Smooth muscle cell of the brain vasculature (primary cell): ENCODE measurements at places on chromosomes 7 and 10.

DNA sequence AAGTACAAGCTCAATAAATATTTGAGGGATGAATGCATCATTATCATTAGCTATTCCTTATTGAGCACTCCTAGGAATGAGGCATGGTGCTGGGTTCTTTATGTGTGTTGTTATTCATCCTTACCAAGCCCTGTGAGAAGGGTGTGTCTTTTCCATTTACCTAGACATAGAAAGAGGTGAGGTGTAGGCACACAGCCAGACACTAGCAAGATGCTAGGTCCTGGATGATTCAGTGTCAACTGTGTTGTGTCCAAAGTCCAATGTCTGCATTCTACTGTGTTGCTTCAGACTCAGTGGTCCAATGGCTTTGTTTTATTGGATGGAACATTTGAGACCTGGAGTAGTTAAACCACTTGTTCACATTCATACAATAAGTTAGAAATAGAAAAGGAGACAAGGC, 605.5 kb downstream of the LRMDA start:
- DNase-seq: no peak

DNA sequence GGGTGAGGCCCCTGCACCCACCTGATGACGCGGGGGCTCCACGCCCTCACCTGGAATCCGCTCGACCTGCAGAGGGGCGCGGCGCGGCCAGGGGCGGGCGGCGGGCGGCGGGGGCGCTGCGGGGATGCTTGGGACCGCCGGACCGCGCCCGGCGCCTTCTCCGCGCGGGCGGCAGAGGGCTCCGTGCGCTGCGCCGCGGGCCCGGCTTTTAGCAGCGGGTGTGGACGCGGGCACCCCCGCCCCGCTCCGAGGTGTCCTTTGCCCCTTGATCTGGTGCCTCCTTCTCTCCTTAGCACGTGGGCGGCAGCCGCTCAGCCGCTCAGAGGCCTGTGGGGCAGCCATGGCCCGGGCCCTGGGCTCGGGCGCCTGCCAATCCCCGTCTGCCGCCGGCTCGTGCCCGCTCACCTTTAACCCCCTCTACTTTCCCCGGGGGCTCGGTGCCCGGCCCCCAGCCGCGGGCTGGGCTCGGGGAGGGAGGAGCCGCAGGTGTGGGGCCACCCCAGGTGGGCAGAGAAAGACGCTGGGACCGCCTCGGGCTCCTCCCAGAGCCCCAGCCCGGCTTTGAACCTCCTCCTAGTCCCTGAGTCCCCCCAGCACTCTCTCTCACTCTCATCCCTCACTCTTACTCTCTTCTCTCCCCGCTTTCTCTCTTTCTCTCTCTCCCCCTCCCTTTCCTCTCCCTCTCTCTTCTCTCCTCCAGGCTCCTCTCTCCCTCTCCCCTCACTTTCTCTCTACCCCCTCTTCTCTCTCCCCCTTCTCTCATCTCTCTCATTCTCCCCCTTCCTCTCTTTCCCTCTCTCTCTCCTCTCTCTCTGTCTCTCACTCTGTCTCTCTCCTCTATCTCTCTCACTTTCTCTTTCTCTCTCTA, 19.7 kb upstream of the VPS37D start:
- DNase-seq: no peak

DNA sequence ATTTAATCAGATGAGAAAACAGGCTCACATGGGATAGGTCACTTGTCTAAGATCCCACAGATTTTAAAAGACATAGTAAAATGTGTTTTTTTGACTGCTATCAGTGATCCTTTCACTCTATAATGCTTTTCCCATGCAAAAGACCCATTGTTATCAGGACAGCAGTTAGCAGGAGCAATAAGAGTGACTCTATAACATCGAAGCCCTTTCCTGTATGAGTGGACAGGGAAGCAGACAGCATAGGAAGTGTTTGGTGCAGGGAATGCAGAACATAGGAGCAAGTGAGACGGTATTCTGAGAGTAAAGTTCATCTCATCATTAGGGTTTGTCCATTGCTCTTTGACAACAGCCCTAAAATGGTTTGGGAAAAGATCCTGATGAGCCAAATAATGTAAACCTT, 68.5 kb downstream of the SLC25A13 start:
- no peak for DNase-seq

DNA sequence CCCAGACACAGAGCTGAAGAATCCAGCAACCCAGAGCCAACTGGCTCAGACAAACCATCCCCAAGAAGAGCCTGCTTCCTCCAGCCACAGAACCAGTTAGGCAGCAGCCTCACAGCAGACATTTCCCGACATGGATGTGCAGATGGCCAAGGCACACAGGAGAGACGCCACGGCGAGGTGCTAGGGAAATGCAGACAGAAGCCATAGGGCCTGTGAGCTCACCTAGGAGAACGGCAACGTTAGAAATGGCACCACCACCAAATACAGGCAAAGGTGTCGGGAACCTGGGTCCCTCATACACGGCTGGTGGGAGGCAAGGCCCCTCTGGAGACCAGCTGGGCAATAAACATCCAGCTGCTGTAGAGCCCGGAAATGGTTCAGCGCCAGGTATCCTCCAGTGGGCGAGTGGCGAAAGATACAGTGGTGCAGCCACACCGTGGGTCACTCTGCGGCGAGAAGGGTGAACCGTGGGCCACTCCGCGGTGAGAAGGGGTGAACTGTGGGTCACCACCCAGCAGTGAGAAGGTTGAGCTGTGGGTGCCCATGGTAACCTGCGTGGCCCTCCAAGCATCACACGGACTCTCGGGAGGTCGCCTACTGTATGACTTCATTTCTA, 31.2 kb downstream of the JAKMIP3 start:
- no peak for DNase-seq
